Liver (tissue), 10 donors: ENCODE measurements at places on chromosomes 6 and 20. TPM values are rescaled to one million over a fixed set of nuclear protein-coding genes. Genes with fewer than 3 reads are reported as not detected.

GPX5 gene
- not detected for total RNA-seq

COL19A1 gene
- total RNA-seq: 0.25 TPM

- DNase-seq: no peak
These were observed 717.8 kb downstream of the EPM2A start for GRCh38 chr6:145017516-145017915.

- no peak for DNase-seq
These were observed 76.5 kb downstream of the EFHC1 start for GRCh38 chr6:52496631-52497030.
